ENCODE measurements at places on chromosomes 1 and 21.

GRCh38 chr21:29803191-29803590 lies 136.6 kb downstream of the GRIK1 start:
- DNase-seq = no peak

DNA sequence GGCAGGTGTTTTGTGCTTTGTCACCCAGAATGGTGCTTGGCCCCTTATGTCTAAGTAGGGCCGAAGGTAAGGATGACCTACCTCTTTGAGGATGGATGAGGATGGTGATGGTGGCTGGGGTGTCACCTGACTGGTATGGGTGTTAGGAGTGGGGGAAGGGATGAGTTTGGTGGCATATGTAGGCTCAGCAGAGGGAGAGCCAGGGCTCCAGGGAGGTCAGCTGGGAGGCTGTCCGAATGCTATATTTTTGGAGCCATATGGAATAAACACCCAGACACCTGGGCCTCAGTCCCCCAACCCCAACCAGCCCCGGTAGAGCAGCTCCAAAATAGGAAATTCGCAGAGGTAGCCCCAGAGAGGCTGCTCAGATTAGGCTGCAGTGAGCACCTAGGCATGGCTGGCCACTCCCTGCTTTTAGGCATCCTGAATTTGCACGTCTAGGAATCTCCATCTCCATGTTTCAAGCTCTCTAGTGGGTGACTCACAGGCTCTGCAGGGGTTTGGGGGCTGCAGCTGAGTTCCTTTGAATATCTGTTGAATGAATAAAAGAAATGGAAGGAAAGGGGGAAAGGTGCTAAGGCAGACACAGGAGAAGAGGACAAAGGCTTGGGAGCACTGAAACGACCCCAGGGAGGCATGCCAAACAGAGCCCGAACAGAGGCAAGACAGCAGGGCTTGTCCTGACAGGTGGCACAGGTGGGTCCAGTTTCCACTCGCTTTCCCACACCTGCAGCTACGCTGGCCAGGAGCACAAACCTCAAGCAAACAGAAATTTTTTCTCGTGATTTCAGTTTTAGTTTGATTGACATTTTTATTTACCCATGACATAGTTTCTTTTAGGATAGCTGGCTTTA lies 135.3 kb upstream of the EDN2 start:
- DNase-seq = no peak

- peak; percentile 82 for DNase-seq
Measured at GRCh38 chr1:19009882-19010321, 53.4 kb upstream of the IFFO2 start.

DNA sequence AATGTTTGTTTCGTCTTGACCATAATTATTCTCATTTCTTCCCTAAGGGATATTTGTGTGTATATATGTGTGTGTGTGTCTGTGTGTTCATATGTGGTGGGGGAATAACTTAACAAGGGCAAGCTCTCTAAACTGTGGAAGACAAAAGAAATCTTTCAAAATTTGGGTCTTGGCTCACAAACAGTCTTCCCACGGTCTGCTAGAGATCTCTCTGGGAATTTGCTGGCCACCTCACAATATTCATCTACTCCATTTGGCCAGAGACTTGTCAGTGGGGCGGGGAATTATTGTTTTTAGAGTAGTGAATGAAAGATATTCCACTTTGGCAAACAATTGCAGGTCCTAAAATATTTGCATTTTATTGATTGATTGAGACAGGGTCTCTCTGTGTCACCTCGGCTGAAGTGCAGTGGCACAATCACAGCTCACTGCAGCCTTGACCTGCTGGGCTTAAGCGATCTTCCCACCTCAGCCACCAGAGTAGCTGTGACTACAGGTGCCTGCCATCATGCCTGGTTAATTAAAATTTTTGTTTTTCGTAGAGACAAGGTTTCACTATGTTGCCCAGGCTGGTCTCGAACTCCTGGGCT lies 8.0 kb upstream of the EIF2B3 start:
- no peak for DNase-seq

DNA sequence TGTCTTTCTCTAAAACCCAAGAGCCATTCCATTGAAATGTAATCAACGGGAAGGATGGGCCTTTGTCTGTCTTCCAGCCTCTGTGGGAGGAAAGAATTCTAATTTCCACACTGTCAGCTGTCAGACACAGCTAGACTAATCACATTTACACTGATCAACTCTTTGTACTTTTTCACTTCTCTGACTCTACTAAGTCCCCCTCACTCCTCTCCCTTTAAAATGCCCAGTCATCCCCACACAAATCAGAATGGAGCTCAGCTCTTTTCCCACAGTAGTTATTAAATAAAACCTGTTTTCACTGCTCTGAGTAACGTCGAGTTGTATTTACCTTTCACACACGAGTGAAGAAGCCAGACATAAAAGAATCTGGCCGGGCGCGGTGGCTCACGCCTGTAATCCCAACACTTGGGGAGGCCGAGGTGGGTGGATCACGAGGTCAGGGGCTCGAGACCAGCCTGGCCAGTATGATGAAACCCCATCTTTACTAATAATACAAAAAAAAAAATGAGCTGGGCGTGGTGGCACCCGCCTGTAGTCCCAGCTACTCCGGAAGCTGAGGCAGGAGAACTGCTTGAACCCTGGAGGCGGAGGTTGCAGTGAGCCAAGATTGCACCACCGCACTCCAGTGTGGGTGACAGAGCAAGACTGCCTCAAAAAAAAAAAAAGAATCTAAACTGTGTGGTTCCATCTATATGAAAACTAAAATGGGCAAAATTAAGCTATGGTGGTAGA lies 13.3 kb downstream of the ZBTB8OS start:
- no peak for DNase-seq

- no peak for DNase-seq
Measured at GRCh38 chr1:158176399-158176798, 4.3 kb upstream of the CD1D start.

GRCh38 chr21:39204134-39204533 lies 20.9 kb upstream of the PSMG1 start:
- no peak for DNase-seq
